ENCODE measurements at places on chromosomes 11 and 22.

GRCh38 chr11:101944923-101945322 is 28.6 kb upstream of the ANGPTL5 start:
- DNase-seq, result no peak

- no peak for DNase-seq
Observed at GRCh38 chr11:133326332-133326731, 206.0 kb downstream of the OPCML start.

DNA sequence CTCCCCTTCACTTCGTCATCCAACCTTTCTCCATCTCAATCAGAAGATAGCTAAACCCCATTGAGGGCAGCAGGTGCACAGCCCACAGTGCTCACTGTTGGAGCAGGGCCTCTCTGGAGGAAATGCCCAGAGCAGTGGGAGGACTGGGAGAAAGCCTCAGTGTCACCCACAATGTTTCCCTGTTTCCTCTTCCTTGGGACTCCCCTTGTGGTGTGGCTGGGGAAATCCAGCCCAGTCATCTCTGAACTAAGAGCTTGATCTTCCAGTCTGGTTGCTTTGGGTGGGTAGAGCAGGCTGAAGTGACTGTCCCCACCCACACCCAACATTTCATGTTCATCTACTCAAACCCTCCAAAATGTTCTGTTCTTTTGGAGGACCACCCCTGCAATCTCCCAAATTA is 29.8 kb upstream of the EED start:
- peak; percentile 27 for DNase-seq

- no peak for DNase-seq
Observed at GRCh38 chr11:65436412-65437032, 13.9 kb downstream of the NEAT1 start.

All from activated CD4-positive, alpha-beta T cell treated with anti-CD3 and anti-CD28 coated beads, Interleukin-2, amount 10 ng/mL, durations not matched to agents 7 days and 5 days (primary cell).